Esophagus muscularis mucosa (tissue), 4 donors: ENCODE measurements at places on chromosomes 3 and 15. TPM values are rescaled to one million over a fixed set of nuclear protein-coding genes. Genes with fewer than 3 reads are reported as not detected.

GATA2 gene
- 15.4 TPM for total RNA-seq

POLQ gene
- 0.13 TPM for total RNA-seq

- no peak for DNase-seq
- H3K27ac ChIP-seq = no peak overlapping the region
- no peaks in the 10 kb centered on the region for H3K27me3 ChIP-seq
- H3K4me3 ChIP-seq = no peak overlapping the region
These were observed 500.9 kb upstream of the MDFIC2 start for GRCh38 chr3:70813311-70813710.

DNA sequence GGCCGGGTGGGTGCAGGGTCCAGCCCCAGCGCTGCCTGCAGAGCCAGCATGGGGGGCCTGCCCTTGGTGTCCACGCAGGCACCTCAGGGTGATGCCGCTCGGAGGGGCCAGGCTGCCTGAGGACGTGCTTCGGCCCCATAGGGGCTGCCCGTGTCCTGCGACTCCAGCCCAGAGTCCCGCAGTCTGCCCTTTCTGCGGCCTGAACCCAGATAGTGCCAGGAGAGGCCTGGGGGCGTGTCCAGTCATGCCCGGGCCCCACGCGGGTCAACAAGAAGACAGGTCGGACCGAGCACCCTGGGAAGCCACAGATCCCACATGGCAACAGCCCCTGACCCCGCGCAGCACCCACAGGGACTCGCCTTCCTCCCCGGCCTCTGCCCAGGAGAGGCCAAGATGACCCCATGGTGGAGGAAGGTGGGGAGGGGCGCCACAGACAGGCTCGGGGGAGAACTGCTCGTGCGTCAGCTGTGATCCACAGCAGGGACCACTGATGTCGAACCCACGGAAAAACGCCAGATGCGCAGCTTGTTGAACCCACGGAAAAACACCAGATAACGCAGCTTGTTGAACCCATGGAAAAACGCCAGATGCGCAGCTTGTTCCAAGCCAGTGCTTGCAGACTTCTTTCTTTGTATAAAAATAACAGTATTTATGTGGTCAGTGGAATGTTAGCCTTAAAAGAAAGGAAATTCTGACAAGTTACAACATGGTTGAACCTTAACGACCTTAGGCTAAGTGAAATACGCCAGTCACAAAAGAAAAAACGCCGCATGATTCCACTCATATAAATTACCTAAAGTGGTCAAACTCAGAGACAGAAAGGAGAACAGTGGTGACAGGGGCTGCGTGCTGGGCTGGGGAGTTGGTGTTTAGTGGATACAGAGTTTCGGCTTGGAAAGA is 28.5 kb downstream of the CYFIP1 start:
- H3K36me3 ChIP-seq = no peaks in the 10 kb centered on the region
- H3K27ac ChIP-seq = peak overlapping the region; percentile 3
- H3K4me3 ChIP-seq = no peak overlapping the region

UBE2E2 gene
- total RNA-seq = 53.5 TPM

DNA sequence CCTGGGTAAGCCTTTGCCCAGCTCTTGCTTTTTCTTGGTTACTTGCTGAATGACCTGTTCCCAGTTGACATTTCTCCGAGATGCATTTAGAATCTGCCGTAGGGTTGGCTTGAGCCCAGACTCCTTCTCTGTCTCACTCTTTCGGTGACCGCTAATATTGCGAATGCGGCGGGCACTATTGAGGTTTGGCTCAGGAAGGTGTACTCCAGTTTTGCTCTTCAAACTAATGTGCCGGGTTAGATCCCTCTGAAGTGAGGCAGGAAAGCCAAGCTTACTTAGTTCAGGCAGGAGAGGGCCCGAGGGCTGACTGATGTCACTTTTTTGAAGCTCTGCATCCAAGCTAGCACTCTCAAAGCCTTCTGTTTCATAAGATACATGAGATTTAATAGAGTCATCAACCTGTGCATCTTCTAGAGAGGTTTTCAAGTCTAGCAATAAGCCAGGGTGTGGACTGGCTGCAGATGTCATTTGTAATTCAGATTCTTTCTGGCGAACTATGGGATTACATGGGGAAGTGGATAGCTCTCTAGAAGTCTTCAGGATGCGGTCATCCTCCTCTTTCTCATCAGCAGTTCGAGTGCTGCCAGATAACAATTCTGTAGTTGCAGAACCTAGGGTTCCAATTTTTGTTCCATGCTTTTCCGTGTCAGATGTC is 41.0 kb downstream of the ZNF106 start:
- peaks cover 59% of the 10 kb centered on the region for H3K36me3 ChIP-seq
- no peak overlapping the region for H3K27ac ChIP-seq
- no peak for DNase-seq
- H3K27me3 ChIP-seq = no peaks in the 10 kb centered on the region
- no peak overlapping the region for H3K4me3 ChIP-seq

ERICH6 gene
- not detected for total RNA-seq

CTXND1 gene
- total RNA-seq = 0.42 TPM

HACD2 gene
- total RNA-seq = 24.0 TPM
